ENCODE measurements at places on chromosomes 4 and X.

GRCh38 chr4:77488882-77489281 lies 116.7 kb upstream of the CXCL13 start:
- no peak for DNase-seq

GRCh38 chr4:148248824-148249223 lies 193.4 kb downstream of the NR3C2 start:
- no peak for DNase-seq

DNA sequence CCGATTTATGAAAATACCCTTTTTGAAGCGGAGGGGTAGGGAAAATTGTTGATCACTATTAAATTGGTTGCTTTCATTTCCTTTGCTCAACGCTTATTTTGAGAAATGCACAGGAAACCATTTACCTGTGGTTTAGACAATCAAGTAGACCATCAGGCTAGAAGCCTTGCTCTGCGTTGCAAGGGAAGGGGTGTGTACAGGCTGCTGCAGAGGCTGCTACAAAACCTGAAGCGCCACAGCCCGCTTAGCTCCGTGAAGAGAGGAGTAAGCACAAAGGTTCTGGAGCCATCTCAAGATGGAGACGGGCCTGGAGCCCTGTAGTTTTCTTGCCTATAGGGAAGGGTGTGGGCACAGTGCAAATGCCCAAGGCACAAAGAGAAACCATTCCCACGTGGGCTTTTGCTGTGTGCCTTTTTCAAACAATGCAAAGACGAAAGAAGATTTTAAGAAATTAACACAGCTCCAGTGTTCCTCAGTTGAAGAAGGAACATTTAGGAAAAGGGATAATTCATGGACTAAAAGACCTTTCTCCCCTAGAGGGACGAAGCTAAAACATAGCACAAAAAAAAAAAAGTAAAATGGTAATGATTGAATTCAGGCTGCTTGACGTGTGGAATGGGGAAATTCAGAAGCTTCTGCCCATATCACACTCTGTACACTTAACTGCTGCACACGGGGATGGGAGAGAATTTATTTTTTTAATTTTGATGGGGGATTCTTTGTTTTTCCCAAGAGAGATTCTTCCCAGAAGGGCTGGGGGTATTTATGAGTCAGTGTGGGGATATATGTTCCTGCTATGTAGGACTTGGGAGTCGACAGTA lies 3.5 kb downstream of the TMSB4X start:
- DNase-seq: peak; percentile 60

DNA sequence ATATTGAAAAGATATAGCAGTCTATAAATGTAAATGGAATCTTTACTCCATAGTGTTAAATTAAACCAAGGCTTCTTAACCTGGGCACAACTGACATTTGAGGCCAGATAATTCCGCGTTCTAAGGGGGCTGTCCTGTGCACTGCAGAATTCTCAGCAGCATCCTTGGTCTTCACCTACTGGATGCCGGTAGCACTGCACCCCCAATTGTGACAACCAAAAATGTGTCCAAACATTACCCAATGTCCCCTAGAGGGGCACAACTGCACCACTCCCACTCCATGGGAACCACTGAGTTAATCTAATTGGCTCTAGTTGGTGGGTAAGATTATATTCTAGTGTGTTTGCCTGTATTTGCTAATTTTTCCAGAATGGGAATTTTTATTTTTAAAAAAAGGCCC lies 16.6 kb downstream of the AP1S2 start:
- no peak for DNase-seq

- no peak for DNase-seq
Measured at GRCh38 chr4:143399113-143399949, 62.7 kb downstream of the GAB1 start.

- no peak for DNase-seq
Measured at GRCh38 chr4:169791527-169792156, 33.9 kb upstream of the HPF1 start.

DNA sequence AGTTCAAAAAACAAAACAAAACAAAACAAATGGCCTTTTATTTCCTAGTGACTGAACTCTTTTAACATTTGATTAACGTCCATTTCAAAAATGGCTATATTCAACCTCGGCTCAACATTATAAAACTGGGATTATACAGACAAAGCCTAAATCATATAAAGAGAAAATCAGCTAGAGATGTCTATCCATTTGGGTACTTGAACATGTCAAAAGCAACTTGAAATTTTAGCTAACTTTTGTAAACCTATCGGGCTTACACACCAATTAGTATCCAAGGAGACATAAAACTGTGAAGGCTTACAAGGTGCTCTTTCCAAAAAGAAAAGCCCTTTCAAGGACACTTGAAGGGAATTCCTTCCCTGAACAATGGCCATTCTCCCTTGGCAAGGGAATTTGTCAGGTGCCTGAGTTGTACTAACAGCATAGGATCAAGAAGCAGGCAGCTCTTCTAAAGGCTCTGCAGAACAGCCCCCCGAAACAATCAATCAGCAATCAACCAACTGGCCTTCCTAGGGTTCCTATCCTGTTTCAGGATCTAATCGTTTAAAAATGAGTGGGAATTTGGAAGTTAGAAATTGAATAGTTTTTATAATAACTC lies 633.7 kb upstream of the HTR2C start:
- DNase-seq: no peak

DNA sequence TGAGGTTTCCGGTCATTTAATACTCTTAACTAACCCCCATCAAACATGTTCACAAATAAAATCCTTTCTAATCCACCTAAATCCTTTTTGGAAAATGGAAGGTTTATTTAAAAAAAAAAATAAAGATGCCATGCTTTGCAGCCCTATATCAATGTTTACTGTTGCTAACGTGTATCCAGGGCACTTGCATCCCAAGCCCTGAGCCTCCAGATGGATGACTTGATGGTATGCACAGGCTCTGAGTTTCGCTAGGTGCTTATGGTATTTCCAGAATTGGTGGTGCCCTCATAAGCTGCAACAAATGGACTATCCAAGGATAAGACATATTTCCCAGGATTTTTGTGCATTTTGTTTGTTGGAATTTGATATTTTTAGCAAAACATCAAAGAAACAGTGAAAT lies 257.7 kb downstream of the PRDM5 start:
- DNase-seq: no peak

DNA sequence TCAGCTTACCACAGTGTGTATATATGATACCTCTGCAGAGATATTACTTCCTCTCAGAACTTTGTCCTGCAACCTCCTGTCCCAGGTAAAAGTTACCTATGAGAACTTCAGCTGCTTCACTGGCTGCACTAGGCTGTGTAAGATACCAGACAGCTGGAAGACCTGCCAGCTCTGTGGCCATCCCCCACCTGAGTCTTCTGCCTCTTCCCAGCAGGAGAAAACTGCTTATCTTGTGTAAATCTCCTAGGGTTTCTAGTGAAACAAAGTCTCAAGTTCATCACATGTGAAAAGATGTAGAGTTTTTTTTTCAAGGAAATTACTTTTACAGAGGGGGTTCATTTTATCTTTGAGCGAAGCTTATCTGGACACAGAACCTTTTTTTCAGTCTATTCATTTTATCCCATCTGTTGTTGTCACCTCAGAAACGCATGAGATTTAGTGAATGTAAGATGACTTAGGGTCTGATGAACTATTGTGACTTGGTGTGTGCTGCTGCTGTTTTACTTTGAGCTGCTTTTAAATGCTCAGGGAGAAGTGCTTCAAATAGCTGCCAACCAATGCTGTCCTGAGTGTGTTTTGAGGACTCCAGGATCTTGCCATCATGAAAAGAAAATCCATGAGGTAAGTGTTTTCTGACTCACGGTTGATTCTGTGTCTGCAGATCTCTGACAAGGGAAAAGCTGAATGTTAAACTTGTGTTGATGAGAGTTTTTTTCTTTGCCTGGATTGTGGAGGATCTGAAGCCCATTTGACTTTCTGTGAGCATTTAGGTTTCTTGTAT lies 187.8 kb downstream of the FRAS1 start:
- no peak for DNase-seq

DNA sequence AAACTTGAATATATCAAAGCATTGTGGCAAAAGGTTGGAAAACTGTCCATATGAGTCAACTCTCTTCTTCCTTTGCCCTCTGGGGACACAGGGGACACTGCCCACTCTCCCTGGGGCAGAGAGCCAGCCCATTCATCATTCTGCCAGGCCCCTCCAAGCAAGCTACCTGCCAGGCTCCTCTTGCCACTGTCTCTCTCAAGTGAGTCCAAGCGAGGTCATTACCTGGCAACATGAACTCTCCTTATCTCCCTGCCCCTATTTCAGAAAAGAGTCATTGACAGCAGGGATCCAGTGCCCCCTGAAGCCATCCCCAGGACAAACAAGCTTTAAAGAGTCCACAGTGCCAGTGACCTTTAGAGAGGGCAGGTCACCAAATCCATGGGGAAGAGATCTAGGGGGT lies 312.7 kb upstream of the PPARGC1A start:
- no peak for DNase-seq

DNA sequence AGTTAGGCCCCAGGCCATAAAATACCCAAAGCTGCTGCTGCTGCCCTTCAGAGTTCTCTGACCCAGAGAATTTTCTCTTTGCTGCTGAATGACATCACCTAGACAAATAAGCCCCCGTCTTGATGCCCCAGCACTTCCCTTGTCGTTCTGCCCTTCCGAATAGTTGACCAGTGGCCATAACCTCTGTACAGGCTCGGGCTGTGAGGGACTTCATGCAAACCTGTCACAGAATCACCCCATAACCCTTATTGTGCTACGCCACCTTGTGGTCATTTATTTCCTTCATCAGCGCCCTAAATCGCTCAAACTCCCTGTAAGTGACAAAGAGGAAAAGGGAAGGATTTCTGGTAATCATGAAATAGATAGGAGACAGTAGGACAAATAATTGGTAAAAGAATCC lies 18.8 kb downstream of the SPACA5 start:
- no peak for DNase-seq

GRCh38 chr4:62434921-62435320 lies 1234.8 kb downstream of the ADGRL3 start:
- DNase-seq: no peak

GRCh38 chr4:54726907-54727306 lies 69.2 kb downstream of the KIT start:
- no peak for DNase-seq

DNA sequence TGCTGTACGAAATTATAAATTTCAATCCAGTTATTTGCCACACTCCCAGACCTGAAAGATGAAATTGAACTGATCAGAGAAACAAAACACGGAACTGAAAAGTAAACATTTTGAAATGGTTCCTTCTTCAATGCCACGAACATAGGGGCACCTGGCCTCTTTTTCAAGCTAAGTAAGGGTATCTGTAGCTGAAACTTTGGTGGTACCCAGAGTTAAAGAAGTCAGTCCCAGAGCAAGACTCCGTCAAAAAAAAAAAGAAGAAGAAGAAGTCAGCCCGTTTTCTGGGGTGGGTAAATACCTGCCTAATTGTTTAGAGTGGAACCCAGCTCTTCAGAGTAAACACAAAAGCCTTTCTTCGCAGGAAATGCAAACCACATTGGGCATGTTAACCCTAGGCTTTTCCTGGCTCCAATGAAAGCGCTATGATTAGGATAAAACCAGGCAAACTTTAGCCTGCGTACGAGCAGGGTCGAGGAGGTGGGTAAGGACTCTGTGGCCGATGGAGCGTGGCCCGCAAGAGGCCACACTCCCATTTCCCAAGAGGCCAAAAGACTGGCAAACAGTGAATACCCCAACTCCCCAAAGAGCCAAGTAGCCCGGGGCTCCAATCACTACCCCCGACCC lies 1.3 kb downstream of the ANTXR2 start:
- DNase-seq: no peak

- no peak for DNase-seq
Measured at GRCh38 chr4:74805601-74806000, 11.3 kb upstream of the BTC start.

- no peak for DNase-seq
Measured at GRCh38 chr4:107578321-107578720, 141.7 kb downstream of the PAPSS1 start.

DNA sequence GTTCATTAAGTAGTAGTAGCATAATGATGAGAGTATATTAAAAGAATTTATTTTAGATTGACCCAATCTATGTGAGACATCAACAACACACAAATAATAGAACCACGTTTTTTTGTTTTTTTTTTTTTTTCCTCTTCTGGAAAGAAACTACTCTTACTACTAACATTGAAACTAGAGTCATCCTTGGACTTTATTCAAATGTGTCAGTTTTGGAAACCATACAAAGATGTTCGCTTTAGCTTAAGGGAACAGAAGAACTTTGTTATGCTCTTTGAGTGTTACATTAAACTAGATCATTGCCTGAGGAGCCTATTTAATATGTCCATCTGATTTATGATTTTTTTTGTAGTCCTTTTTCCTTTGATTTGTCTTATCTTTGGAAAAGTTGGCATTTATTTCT lies 166.7 kb downstream of the RPA4 start:
- no peak for DNase-seq

DNA sequence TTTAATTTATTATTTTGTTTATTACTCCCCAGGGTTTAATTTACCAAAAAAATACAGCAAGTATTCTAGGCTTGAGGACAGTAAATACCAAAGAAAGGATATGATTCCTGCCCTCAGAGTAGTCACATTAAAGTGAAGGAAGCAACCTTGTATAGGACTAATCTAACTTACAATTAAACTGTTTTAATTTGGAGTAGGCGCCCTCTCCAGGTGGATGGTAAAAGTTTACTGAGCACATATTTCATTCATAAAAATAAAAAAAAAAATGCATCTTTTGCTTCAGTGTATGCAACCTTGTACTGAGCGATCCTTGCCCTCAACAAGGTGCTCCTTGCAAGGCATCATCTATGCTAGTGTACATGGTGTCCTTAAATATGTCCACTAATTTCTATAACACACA lies 72.0 kb upstream of the MAGEB16 start:
- DNase-seq: no peak

DNA sequence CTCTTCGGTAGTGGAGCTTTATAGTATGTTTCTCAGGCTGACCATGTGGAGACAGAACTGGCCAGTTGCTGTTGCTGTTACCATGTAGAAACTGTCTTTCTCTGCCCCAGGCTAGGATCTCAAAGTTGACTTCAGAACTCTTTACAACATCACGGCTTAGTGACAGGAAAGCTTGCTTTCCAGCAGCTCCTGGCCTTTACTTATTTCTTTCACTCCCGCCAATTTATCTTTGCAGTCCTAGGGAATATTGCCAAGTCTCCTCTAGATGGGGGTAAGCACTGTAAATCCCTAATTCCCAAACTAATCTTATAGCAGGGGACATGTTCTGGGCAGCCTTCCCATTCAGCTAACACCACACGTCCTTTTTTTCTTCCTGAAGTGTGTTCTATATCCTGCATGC lies 631.6 kb downstream of the SPRY1 start:
- no peak for DNase-seq

GRCh38 chrX:135596495-135596894 lies 76.0 kb downstream of the INTS6L start:
- DNase-seq: peak; percentile 5

Measured in NK-92 treated with Interleukin-12 subunit alpha and Interleukin-12 subunit beta, amount 100 ng/mL, for 24 hours (cell line).